Glomerular endothelial cell (primary cell): ENCODE measurements at places on chromosomes 1 and 21.

DNA sequence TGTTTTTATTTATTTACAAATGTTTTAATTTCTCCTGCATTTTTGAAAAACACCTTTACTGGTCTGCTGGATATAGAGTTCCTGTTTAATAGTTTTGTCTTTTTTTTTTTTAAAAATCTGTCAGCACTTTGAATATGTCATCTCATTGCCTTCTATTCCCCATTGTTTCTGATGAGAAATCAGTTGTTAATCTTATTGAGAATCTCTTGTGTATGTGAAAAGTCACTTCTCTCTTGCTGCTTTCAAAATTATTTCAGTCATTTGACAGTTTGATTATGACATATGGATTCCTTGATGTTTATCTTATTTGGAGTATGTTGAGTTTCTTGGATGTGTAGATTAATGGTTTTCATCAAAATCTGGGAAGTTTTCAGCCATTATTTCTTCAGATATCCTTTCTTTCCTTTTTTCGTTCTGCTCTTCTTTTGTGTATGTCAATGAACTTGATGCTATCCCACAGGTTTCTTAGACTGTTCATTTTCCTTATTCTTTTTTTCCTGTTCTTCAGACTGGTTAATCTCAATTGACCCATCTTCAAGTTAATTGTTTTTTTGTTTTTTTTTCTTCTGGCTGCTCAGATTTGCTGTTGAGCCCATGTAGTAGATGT is 51.2 kb upstream of the CCDC190 start:
- no peak for DNase-seq

DNA sequence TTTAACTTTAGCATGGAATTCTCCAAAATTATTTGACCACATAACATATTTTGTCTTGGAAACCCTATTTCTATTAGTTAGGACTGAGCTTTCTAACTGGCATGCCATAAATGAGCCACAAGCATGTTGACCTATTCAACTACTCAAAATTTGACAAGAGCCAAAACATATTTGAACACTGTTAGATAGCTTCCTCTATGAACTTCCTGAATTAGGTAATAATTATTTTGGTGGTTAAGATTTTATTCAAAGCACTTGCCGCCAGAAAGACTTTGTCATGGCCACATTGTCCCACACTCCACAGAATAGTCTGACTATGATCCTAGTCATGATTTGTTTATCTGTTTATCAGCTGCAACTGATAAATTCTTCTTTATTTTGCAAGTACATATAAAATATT is 23.1 kb upstream of the CTPS1 start:
- no peak for DNase-seq

- no peak for DNase-seq
These were observed 2.9 kb downstream of the MXRA8 start for GRCh38 chr1:1355416-1355815.

- no peak for DNase-seq
These were observed 2.6 kb downstream of the FAAH start for GRCh38 chr1:46396441-46397398.

DNA sequence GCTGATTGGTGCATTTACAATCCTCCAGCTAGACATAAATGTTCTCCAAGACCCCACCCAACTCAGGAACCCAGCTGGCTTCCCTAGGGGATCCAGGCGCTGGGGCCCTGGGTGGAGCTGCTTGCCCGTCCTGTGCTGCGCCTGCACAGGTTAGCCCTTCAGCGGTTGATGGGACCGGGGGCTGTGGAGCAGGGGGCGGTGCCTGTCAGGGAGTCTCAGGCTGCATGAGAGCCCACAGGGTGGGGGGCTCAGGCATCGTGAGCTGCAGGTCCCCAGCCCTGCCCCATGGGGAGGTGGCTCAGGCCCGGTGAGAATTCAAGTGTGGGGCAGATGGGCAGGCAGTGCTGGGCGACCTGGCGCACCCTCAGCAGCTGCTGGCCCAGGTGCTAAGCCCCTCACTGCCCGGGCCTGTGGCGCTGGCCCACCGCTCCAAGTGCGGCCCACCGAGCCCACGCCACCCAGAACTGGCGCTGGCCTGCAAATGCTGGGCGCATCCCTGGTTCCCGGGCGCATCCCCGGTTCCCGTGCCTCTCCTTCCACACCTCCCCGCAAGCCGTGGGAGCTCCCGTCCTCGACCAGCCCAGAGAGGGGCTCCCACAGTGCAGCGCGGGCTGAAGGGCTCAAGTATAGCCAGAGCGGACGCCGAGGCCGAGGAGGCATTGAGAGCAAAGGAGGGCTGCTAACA is 23.1 kb upstream of the CLCA4 start:
- DNase-seq = no peak

- no peak for DNase-seq
These were observed 53.2 kb downstream of the RIPK4 start for GRCh38 chr21:41713495-41714281.

DNA sequence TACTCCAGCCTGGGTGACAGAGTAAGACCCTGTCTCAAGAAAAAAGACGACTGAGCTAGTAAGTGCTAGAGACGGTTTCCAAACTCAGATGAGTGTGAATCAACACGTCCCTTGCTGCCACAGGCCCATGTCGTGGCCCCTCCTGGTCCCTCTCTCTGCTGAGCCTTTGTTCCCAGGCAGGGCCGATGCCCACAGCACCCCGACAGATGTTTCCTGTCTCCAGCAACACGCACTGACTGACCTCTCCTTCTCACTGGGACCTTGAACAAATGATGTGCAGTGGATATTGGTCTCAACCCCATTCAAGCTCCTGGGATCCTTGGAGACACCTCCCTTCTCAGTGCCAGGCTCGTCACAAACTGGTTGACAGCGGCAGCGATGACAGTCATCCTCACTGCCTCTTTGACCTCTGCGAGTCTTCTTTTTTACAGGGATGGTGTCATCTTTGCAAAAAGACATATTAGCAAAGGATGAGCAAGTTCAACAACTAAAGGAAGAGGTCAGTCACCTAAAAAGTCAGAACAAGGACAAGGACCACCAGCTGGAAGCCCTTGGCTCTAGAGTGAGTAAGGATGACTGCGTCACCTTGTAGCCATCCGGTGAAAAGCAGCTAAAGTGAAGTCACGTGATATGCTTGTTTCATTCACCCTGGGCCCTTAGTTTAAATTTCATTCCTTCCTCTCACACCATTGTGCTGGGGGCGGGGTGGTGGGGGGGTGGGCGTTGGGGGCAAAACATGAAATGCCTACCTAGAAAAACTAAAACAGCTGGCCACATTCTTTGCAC is 65.8 kb downstream of the FHAD1 start:
- DNase-seq = no peak

- DNase-seq = no peak
These were observed 5.6 kb downstream of the MORN1 start for GRCh38 chr1:2385606-2386280.

DNA sequence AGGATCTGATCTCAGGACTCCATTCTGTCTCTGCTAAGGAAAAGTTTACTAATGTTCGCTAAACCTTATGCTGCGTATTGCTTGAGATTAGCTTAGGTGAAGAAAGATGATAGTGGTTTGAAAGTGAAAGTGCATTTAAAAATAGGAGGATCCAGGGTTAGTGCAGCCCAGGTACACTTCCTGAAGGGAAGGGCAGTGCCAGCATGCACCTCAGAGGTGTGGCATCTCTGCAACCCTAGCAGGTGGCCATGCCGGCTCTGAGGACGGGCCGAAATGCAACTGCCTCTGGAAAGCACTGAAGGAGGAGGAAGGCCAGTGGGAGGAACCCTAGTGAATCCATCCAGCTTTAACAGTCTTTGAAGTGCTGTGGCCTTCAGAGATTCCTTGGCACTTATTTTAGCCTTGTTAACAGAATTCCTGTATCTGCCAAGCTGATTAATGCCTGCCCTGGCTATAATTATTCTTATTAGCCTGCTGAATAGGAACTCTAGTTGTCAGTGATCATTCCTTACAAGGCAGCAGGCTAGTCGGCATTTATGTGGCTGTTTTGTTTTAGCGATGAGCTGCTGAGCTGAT is 5.5 kb downstream of the PTGFRN start:
- no peak for DNase-seq

- no peak for DNase-seq
These were observed 4.5 kb downstream of the PLXNA2 start for GRCh38 chr1:208239473-208240381.

GRCh38 chr1:107677697-107678096 is 287.3 kb downstream of the VAV3 start:
- DNase-seq = no peak

GRCh38 chr1:149923626-149924025 is 4.0 kb downstream of the SF3B4 start:
- no peak for DNase-seq

GRCh38 chr1:30399026-30399425 is 324.4 kb downstream of the MATN1 start:
- no peak for DNase-seq

DNA sequence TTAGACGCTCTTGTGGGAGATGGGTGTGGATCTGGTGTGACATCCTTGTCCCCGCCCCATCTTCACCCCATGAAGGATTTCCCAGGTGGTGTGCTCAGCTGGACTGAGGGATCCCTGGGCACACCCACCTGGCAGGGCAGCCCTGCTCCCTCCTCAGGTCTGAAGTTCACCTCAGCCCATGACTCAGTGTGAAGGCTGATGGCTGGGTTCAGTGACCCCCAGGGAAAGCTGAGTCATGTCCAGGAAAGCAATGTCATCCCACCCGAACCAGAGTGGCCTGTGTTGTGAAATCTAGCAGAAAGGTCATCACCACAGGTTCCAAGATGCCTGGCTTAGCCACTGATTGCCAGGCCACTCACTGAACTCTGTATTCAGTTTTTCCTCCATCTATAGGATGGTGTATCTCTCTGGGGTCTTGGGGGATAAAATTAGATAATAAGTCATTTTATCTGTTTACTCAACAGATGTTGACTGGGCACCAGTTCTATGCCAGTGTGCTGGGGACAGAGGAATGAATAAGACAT is 97.7 kb upstream of the JUN start:
- no peak for DNase-seq

DNA sequence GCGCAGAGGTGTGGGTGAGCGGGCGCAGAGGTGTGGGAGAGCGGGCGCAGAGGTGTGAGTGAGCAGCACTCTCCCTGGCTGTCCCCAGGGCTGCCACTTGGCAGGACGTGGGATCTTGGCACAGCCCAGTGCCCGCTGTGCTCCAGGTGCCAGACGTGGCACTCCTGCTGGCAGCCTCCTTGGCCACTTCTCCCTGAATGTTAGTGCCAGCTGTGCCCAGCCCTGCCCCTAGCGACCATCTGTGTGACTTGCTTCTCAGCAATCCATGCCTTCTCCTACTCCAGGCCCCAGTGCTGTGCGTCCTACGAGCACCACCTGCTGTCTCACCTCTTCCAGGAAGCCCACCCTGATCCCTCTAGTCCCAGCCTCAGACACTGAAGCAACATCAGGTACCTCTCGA is 30.5 kb downstream of the KRTAP10-1 start:
- DNase-seq = no peak

- no peak for DNase-seq
These were observed 8.6 kb upstream of the IL20 start for GRCh38 chr1:206856674-206857464.

DNA sequence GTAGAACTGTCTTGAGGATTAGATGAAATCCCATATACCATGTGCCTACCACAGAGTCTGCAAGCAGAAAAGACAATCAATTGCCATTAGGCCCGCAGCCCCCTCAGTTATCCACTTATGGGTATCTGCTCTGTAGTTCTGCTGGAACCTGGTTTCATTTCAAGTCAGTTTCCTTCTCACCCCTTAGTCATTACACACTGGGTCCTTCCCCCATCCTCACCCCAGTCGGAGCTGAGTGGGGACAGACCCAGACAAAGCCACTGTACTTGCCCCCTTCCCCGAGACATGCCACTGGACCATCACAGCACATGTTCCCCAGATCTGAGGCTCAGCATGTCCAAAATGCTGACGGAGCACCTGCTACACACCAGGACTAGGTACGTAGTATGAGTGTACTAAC is 21.2 kb downstream of the PGLYRP3 start:
- no peak for DNase-seq

- no peak for DNase-seq
These were observed 9.6 kb downstream of the TMEM201 start for GRCh38 chr1:9598316-9598700.

GRCh38 chr21:36165356-36165755 is 8.7 kb downstream of the DOP1B start:
- DNase-seq = no peak

DNA sequence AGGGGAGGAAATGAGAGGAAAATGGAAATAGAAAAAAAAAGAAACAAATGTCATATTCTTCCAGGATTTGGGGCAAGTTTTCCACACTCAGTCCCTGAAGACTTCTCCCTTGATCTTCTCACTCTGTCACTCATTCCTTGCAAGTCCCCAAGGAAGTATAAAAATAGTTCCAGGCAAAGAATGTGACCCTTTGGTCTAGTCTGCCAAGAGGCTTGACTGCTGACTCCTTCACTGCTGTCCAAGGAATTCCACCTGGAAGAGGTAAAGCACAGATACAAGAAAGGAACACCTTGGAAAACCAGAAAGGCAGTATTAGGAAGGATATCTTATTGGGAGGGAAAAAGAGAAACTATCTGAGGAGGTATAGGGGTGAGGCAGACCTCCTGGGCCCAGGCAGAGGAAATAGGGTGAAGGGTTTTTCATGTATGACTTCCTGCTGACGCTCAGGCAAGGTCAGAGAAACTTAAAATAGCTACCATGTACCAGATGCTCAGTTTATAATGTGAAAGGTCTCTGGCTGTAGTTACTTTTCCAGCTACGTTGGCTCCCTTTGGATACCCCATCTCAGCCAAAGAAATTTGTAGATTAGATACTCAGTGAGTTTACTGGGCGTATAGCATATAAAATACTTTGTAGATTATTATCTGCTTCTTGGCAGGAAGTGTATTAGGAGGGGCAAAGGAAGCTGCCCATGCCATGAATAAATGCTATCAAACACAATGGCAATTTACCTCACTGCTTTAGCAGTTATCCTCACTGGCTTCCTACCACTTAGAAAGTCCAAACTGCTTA is 2.0 kb upstream of the GJA5 start:
- no peak for DNase-seq

- no peak for DNase-seq
These were observed 855 bp downstream of the CD1D start for GRCh38 chr1:158181577-158181922.

DNA sequence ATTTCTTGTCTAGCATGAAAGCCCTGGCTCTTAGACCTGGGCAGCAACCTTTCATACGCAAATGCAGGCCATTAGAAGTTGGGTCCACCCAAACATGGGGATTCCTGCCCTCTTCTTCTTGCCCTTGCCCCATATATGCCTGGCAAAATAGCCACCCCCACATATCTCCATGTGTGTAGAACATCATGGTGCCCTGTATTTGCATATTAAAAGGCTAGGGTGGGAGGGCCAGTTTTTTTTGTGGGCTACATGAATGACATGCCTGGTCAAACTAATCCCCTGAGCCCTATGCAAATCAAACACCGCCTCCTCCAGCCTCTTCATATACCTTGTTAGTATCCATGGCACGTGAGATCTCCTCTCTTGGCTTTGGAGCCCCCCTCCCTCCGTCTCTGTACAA is 24.7 kb downstream of the MFSD2A start:
- no peak for DNase-seq

- DNase-seq = no peak
These were observed 5.5 kb downstream of the MTR start for GRCh38 chr1:236800623-236801022.

- no peak for DNase-seq
These were observed 26.6 kb upstream of the EXO1 start for GRCh38 chr1:241821363-241821762.
